ENCODE measurements at places on chromosomes 4 and X.

- no peak for DNase-seq
Observed at GRCh38 chrX:57083143-57083542, 38.2 kb downstream of the SPIN2B start.

GRCh38 chr4:89534356-89534755 lies 226.8 kb upstream of the GPRIN3 start:
- DNase-seq, result no peak

GRCh38 chr4:41119867-41120295 lies 94.5 kb downstream of the APBB2 start:
- no peak for DNase-seq

GRCh38 chr4:151652841-151653547 lies 107.8 kb downstream of the GATB start:
- DNase-seq, result peak; percentile 66

DNA sequence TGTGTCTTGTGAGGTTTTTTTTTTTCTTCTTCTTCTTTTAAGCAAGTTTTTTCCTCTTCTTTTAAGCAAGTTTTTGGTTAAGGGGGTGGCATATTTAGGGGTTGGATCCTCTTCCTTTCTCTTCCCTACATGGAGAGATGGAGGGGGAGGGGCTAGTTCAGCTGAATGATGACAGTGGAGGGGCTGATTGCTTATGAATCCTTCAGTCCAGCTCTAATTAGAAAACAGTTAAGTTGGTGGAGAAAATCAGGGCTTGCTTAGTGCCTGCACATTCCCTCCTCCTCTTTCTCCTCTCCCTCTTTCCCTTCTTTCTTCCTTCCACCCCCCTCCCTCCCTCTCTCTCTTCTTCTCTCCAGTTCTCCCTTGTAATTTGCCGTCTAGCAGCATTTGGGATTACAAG lies 4.4 kb upstream of the HAND2 start:
- no peak for DNase-seq

DNA sequence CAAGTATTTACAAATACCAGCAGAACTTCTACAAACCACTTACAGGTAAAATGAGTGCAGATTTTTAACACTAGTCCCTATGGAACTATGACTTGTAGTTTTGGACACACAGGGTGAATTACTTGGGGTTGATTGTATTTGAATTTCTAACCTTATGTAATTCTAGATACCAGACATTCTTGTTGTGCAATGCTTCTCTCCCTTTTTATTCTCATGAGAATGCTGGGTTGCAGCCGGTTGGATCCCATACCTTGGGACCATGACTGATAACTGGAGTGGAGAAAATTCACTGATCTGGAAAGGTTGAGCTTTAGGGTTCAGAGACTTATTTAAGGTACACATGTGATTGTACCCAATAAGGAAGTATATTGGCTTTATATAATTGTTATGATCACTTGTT lies 8.8 kb downstream of the TET2 start:
- no peak for DNase-seq

- no peak for DNase-seq
Observed at GRCh38 chr4:89296399-89296798, 11.2 kb downstream of the GPRIN3 start.

- no peak for DNase-seq
Observed at GRCh38 chr4:110540581-110540980, 64.6 kb downstream of the ENPEP start.

GRCh38 chrX:16804923-16805464 lies 18.7 kb downstream of the TXLNG start:
- DNase-seq, result no peak

DNA sequence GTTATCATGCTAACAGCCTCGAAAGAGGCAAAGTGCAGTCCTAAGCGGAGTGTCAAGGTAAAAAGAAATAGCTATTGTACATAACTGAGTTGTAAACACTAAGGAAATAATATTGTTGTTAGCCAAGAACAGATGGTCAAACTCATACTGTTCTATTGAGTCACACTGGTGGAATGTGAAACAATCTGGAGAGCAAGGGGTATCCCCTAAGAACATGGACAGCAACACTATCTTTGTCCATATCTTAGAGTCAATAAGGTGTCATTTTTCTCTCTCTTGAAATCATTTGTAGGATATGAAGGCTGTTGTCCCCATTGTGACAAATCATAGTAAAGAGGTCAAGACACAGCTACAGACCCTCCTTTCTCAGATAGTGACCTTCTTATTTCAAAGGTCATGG lies 4.5 kb upstream of the PDGFC start:
- DNase-seq, result peak; percentile 45

- DNase-seq, result no peak
Observed at GRCh38 chrX:40411340-40412111, 169.2 kb upstream of the ATP6AP2 start.

DNA sequence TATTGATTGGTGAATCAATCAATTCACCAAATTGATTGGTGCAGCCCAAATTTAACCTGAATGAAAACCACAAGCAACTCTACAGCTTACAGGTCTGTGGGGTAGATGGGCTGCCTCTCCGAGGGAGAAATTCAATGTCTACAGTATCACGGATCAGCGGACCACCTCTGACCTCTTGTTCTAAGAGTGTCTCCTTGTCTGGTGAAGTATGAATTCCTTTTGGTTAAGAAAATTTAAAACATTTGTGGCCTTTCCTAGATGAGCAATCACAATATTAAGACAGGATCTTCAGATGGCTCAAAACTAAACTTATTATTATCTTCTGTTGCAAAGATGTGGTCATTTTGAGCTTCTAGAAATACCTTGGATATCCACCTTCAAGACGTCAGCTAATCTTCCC lies 153.3 kb downstream of the IL15 start:
- DNase-seq, result no peak

DNA sequence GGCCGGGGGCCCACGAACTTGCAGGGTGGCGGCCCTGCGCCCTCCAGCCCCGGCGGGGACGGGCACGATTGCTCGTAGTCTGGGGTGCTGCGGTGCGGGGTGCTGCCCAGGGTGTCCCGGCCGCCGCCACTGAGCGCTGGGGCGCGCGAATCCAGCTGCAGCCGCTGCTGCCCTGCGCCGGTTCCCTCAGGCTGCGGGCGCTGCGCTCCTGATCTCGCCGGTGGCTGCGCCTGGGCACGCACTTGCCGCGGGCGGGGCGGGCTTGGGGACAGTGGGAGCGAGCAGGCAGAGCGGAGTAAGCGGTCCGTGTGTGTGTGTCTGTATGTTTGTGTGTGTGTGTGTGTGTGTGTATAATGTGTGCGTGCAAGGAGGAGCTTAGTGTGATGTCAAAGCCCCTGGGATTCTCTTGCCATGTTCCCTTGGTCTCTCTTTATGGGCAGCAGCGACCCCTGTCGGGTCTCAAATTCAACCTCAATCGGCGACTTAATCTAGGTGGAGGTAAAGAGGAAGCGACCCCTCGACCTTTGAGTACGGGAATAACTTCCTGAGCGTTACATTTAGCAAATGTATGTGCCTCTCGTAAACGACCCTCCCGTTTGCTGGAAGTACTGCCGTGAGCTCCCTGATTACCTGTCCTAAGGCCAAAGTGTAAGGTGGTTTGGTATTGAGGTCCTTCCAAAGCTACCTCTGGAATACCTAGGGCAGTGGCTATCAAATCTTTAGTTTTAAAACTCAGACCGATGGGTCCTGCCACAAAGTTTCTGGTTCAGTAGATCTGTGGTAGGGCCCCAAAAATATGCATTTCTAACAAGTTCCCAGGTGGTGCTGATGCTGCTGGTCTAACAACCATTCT lies at the start of gene RNF150:
TSS of gene RNF150 (minus strand) at position 324 of the 853 bp plus-strand sequence.
- DNase-seq, result peak; percentile 88

GRCh38 chrX:35292522-35292921 lies 349.9 kb downstream of the FAM47B start:
- DNase-seq, result no peak

GRCh38 chr4:148716431-148717052 lies 274.3 kb upstream of the NR3C2 start:
- DNase-seq, result no peak

- no peak for DNase-seq
Observed at GRCh38 chr4:93066749-93067148, 761.8 kb upstream of the ATOH1 start.

- peak; percentile 13 for DNase-seq
Observed at GRCh38 chrX:110415440-110416170, 57.0 kb downstream of the RTL9 start.

- no peak for DNase-seq
Observed at GRCh38 chrX:1582686-1583437, 8.5 kb upstream of the AKAP17A start.

DNA sequence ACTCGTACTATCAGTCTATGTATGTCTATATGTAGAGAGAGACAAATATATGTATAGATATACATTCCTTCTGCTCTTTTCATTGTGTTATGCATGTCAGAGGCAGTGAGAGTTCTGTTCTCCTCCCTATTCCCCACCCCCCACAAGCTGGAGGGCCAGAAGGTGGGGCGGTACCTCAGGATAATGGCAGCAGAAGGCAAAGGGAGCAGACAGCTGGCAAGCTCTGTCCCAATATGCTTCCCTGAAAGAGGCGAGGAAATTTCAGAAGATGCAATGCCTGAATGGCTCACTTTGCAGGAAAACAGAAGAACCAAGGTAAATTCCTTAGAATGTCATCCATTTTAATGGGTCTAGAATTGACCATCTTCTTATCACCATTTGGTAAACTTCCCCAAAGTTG lies 114.4 kb downstream of the NAA11 start:
- DNase-seq, result no peak

GRCh38 chrX:12419591-12419990 lies 281.3 kb downstream of the FRMPD4 start:
- no peak for DNase-seq

- no peak for DNase-seq
Observed at GRCh38 chr4:177293208-177294033, 16.3 kb upstream of the NEIL3 start.

DNA sequence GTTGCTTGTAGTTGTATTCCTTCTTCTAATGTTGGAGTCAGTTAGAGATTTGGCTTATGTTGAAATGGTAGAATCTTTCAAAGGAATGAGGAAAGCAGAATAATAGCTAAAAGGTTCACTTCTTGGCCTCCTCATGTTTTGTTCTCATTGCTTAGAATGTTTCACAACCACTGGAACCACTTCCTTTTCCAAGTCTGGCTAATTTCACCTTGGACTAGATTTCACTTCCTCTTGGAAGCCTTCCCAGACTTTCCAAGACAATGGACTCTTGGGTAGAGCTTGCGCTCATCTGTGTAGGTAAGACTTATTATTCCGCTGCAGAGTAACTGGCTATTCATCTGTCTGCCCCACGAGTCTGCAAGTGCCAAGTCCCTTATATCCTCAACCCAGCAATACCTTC lies 8.3 kb downstream of the SPATA18 start:
- peak; percentile 21 for DNase-seq

GRCh38 chrX:106894978-106895452 lies 8.1 kb downstream of the RIPPLY1 start:
- DNase-seq, result peak; percentile 37

DNA sequence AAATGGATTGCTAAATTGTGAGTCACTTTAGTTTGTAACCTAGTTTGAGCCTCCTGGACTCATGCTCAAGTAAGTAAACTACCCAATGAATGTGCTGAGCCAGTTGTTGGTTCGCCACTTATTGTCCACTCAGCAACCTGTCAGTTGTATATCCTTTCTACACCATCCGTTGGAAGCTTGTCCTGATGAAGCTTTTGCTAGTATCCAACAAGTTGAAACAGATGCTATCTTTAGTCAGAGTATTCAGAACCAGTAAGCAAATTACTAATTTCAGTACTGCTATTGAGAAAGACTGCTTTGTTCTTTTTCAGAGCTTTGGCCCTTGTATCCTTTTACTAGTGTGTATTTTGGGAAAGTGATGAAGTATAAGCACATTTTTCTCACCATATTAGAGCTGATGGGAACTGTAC lies 4.3 kb upstream of the NAA15 start:
- DNase-seq, result no peak

GRCh38 chr4:74742185-74742584 lies 52.1 kb downstream of the BTC start:
- DNase-seq, result no peak

DNA sequence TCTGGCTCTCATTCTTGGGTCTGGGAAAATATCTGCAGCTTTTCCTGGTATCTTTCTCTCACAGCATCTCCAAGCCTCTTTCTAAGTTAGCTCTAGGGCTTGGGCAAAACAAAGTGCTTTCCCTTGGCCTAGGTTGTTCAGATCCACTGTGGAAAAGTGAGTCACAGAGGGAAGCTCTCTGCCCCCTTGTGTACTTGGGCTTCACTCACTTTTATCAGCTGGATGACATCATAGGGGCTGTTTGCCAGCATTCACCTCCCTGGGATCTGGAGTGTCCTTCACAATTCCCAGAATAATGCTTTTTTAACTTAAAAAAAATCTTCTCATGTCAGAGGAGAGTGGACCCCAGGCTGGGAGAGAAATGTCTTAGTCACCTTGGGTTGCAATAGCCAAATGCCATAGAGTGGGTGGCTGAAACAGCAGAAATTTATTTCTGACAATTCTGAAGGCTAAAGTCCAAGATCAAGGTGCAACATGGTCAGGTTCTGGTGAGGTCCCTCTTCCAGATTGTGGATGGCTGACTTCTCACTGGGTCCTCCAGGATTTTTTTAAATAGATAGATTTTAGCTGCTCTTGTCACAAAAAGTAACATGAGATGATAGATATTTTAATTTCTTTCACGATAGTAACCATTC lies 247.8 kb downstream of the SH2D1A start:
- no peak for DNase-seq

DNA sequence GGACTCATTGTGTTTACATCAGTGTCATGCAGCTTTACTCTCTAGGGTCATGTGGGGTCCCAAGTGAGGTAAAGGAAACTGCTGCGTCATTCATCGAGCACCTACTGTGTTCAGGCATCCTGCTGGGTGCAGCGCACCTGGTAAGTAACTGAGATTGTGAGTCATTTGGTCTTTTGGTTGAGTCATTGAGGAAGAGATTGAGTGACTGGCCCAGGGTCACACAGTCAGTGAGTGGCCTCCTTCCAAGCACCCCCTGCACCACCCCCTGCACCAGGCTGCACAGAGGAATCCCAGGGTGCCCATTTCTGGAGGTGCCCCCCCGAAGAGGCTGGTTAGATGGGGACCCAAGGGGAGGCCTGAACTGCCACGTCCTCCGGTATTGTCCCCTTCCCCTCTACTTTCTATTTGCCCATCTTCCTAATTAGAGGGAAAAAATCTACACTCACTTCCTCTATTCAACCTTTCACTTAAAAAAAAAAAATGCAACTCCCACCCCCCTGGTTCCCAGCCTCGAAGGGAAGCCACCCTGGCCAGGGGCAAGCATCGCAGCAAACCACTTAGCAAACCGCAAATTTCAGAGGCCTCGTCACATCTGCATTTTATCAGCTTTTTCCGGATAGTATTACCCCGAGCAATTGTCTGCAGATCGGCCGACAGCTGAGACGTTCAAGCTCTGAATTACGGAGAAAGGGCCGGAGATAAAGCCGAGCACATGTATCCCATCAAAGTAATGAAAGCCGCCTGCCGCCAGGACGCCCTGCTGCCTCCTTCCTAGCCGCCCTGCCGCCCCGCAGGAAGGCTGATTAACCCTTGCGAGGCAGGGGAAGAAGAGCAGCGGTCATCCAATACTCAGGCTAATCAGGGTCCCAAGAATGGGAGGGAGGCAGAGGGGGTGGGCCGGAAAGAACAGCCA lies 96.3 kb upstream of the MSX1 start:
- DNase-seq, result peak; percentile 65

DNA sequence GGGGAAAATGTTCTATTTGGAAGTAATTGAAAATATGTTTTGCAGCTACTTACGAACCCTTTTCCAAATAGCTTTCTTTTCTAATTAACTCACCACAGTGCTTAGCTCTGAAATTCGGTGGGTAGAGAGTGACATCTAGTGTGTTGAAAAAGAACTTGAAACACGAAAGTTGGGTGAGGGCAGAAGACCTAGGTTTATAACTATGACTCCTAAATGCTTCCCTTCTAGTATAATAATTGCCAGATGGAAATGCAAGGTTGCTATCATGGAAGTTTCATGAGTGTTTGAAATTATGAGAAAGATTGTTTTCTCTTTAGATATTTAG lies 77.3 kb upstream of the NOCT start:
- peak; percentile 57 for DNase-seq

- DNase-seq, result peak; percentile 79
Observed at GRCh38 chr4:7156761-7157488, 35.4 kb upstream of the SORCS2 start.

Data from AG20443 (cell line).